ENCODE measurements at places on chromosomes 16 and 17.

- DNase-seq: no peak
Observed at GRCh38 chr16:68022278-68022727, 729 bp downstream of the DDX28 start.

- no peak for DNase-seq
Observed at GRCh38 chr17:66343531-66344078, 41.2 kb downstream of the PRKCA start.

GRCh38 chr17:82838386-82839063, 1.3 kb downstream of the ZNF750 start:
- no peak for DNase-seq

- no peak for DNase-seq
Observed at GRCh38 chr17:7167832-7168231, 11.3 kb downstream of the ASGR1 start.

GRCh38 chr17:79136596-79136995, 62.0 kb downstream of the ENGASE start:
- DNase-seq: no peak

DNA sequence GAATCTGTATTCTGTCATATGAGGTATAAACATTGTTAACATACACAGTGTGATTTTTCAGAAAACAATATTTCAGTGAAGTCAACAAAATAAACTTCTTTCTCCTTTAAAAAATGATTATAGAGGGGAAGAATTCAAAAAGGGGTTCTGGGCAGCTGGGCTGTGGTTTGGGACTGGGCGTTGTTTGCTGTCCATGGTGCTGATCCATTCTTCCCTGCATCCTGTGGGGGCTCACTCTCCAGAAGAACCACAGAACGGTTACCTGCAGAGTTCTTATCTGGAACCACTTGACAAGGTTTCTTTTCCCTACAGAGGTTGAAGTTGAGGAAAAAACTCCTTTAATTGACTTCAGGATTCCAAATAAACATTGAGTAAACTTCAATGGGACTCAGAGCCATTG, 1091.0 kb downstream of the CDH8 start:
- DNase-seq: no peak

GRCh38 chr17:17258998-17259397, 22.0 kb upstream of the FLCN start:
- DNase-seq: no peak

All from NCI-H1048 (cell line).